ENCODE measurements at places on chromosomes 16 and 17. TPM values are rescaled to one million over a fixed set of nuclear protein-coding genes. Genes with fewer than 3 reads are reported as not detected.

Gene PPP1R1B
- polyA plus RNA-seq, result 17.1 TPM

Gene TMEM92
- polyA plus RNA-seq, result 2.5 TPM

Gene KRT12
- not detected for polyA plus RNA-seq

GRCh38 chr17:72122765-72123529 lies 2.1 kb downstream of the SOX9 start:
- DNase-seq, result no peak

GRCh38 chr17:63419949-63420867 lies 25.9 kb downstream of the CYB561 start:
- DNase-seq, result no peak

GRCh38 chr17:79223471-79223870 lies 148.8 kb downstream of the ENGASE start:
- DNase-seq, result no peak

DNA sequence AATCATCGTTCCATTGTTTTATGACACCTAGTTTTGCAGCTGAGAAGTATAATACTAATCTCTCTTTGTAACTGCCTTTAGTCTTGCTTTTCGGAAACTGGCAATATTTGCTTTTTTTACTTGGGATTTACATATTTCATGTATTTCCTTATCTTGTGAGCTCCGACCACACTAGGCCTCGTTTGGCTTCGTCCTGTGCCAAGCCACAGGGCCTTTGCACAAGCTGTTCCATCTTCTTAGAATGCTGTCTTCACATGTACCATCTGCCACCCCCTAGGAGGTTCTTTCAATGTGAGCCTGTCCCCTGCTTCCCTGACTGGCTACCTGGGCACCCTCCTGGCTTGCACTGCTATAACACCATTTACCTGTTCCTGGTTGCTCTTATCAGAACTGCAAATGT lies 77.2 kb downstream of the SHISA6 start:
- DNase-seq, result no peak

- DNase-seq, result no peak
Observed at GRCh38 chr16:50831751-50832150, 89.9 kb downstream of the CYLD start.

- no peak for DNase-seq
Observed at GRCh38 chr17:8844229-8845218, 22.9 kb downstream of the PIK3R6 start.

DNA sequence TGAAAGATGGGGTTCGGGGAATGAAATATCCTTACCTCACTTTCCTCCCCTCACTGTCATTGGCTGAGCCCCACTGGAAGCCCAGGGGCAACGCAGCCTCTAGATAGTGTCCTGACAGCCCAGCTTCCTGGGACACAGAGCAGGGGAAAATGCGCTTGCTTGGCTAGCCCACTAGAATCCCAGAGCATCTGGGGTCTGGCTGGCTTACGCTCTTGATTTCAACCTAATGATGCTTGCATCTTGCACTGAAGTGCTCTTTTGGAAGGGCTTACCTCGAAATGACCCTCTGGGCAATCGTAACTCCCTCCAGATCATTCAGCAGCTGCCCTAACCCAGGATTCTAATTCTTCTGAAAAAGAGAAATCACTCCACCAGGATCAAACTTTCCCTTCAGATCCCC lies 147.6 kb downstream of the SOX9 start:
- no peak for DNase-seq

DNA sequence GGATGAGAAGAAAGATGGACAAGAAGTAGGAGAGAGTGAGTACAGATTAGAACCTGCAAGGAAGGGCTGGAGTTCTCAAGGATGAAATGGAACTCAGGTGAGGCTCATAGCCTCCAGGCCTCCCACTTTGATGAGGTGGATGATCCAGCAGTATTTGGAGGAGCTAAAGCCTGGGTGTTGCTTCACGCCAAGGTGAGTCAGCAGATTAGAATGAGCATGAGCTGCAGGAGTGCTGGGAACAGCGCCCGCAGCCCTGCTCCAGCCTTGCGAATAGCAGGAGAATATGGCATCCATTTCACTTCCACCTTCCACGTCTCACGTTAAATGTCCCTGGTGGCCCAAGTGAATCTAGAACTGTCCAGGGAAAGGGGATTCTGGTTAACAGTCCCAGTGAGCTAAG lies 94.4 kb upstream of the CPHXL start:
- no peak for DNase-seq

DNA sequence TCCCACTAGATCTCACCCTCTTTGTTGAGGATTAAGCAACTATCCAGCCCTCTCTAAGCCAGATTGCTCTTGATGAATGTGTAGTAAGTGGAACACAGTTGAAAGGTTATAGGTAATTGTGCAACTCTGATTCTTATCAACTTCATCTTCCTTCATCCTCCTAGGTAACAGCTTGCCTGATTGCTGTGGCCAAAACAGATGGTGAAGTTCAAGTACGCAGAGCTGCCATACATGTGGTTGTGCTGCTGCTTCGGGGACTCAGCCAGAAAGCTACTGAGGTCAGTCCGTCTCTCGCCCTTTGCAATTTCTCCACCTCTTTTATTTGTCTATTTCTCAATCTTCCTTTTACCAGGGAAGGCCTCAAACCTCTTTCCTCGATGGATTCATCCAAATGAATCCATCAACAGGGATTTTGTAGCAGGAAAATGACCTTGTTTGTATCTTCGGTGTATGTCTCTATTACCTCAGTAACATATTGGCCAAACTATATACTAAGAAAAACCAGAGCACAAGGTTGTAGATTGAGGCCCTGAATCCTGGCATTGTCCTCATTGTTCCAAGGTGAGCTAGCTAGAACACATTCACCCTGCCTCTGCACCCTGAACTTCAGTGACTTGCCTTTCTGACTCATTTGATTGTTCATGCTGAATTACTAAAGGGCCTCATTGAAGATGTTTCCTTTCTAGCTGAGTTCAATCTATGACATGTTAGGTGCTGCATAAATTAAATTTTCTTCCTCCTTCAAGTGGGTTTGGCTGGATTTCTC lies 65.1 kb upstream of the HAS3 start:
- DNase-seq, result no peak

DNA sequence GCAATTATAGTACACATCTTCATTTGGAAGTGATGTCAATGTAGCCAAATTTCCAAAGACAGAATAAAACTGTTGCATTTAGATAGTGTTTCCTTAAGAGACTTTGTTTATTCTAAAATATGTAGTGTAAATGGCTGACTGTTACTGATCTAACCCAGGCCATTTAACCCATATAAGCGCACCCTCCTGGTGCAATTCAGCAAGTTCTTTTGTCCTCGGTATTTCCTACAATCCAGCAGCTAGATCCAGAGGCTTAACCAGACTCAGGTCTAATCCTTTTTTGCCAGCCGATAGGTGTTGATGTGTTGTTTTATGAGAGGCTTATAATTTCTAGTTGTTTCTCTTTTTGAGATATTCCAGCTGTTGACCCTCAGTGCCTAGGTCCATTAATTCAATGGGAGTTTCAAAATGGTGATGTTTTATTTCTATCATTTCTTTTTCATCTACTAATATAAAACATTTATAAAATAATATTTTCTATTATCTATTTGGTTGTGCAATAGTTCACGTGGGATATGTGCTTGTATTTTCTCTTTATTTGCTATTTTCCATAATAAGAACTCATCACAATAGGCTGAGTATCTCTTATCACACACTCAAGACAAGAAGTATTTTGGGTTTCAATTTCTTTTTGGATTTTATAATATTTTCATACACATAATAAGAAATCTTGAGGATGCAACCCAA lies 14.5 kb downstream of the ABCA9 start:
- DNase-seq, result no peak

- DNase-seq, result no peak
Observed at GRCh38 chr16:1745181-1745899, 26.0 kb downstream of the NME3 start.

GRCh38 chr16:66964049-66964448 lies 3.0 kb downstream of the CES3 start:
- no peak for DNase-seq

DNA sequence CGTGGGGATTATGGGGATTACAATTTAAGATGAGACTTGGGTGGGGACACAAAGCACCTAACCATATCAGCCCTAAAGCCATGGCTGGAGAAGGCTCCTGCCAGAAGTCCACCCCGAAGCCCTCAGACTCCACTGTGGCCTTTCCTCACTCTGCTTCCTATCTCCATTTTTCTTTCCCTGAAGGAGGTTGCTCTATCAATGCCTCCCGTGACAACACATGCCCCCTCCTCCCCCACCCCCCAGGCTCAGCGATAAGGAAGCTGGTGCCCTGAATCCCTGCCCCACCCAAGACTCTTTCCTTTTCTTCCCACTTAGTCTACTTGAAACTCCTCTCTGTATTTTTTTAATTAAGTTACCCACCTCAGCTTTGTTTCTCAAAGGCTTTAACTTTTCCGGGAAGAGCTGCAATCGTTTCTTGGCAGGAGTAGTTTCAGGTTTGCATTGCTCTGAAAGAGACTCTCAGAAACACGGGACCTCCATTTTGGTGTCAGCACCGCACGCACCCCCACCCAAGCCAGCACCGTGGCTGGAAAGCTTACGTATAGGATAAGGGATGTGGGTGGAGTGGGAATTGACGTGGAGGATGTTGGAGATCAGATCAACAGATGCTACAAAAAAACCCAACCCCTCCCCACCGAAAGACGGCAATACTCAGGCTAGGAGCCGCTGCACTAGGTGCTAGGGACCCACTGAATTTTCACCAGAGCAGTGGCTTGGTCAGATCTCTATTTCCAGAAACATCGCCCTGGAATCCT lies 15.2 kb upstream of the CA4 start:
- no peak for DNase-seq
